ENCODE measurements at places on chromosomes 7 and 10.

DNA sequence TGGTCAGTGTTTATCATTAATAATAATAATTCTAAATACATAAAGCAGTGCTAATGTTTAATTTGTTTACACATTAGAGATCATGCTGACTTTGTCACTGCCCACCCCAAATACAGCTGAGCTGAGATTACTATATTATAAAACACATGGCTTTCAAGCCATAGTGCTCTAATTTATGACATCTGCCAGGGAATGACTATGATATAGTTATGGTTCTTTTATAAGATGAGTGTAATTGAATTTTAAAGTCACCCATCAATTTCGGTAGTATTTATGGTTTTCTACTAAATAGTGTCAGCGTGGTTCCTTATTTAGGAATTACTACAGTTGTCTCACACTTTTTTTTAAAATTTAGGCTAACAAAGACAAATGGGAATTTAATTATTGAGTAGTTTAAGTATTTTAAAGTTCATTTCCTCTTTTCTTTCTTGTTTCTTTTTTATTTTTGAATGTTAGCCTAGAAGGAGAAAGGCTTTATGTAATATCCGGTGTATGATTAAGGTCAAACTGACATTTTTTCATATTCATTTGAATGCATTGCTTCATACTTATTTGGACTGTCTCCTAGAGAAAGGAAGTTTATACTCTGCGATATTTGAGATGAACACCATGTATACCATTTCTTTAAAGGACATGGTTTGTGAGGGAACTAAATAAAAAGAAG lies 3.9 kb downstream of the CDK14 start:
- DNase-seq = no peak

GRCh38 chr7:139182363-139182762 lies 48.7 kb upstream of the UBN2 start:
- DNase-seq = no peak

- DNase-seq = peak; percentile 59
Measured at GRCh38 chr7:35801392-35802101, 690 bp downstream of the SEPTIN7 start.

GRCh38 chr10:34866848-34867247 lies 51.8 kb upstream of the PARD3 start:
- no peak for DNase-seq

DNA sequence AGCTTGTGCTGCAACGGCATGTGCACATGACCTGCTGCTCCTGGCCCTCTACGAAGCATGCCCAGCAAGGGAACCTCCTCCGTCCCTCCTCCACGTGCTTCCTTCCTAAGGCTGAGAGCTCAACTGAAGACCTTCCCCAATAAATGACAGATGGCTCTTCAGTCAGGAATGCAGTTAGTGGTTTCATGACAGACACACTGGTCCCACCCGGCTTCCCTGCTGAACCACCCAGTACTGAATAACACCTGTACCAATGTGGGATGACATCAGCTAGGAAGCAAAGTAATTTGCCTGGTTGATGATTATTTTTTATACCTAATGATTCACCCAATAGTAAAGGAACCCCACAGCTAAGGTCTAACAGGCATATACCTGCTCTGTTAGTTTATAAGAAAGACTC lies 69.1 kb downstream of the SCRN1 start:
- no peak for DNase-seq

- DNase-seq = no peak
Measured at GRCh38 chr7:129824291-129825208, 128.2 kb downstream of the UBE2H start.

GRCh38 chr7:51161937-51162336 lies 154.7 kb downstream of the COBL start:
- no peak for DNase-seq

GRCh38 chr10:14023673-14024328 lies 306.9 kb downstream of the FRMD4A start:
- no peak for DNase-seq

DNA sequence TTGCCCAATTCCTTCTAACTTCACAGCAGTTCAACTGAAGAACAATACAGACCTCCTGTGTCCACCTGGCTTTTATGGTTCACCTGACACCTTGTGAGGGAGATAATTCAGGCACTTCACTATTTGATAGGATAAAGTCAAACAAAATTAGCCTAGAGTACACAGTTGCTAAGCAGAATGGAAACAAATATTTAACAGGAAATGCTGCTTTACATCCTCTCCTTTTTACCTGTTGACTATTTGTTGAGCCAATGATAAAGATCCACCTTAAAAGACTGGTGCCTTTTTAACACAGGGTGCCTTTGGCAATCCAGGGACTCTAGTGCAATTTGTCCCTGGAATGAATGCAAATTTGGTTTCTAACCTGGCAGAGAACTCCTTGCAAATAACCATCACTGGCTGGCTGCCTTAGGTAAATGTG lies 39.8 kb downstream of the ITPRID1 start:
- no peak for DNase-seq

DNA sequence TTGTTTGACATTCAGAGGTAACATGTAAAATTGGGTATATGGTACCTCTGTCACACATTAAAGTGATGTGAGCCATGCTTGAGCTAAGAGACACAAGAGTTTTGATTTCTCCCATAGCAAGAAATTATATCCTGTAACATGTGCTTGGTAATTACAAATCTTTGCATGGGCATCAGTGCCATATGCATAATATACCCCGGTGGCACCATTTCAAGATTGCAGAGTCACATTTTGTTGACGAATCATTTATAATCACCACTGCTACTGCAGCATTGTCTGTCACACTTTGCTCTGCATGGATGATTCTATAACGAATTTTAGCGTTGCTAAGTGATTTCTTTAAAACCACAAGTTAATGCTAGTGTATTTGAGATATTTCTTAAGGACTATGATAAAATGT lies 443.7 kb upstream of the LRRN3 start:
- DNase-seq = no peak

GRCh38 chr7:16652888-16653287 lies 6.9 kb downstream of the BZW2 start:
- no peak for DNase-seq

GRCh38 chr10:7696545-7696944 lies 6.6 kb upstream of the ITIH2 start:
- no peak for DNase-seq

- DNase-seq = no peak
Measured at GRCh38 chr7:38550836-38551235, 80.3 kb downstream of the AMPH start.

DNA sequence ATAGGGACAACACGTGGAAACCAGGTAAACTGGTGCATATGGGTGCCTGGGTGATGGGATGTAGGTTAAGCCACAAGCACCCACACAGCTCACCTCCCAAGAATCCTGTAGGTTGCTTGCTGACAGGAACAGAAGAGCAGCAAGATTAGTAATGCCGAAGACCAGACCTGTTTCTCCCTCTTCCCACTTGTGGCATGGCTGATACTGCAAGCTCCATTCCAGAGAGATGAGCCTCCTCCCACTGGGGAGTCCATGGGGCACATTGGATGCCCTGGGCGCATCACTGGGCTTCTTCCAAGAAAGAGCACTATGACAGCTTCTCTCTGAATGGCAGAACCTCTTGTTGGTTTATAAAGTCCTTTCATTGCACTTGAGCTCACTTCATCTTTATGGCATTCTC lies 44.4 kb upstream of the LOXL4 start:
- no peak for DNase-seq

Data from activated CD8-positive, alpha-beta memory T cell treated with anti-CD3 and anti-CD28 coated beads for 4 hours (primary cell).